ENCODE measurements at places on chromosomes 11 and 22.

GRCh38 chr11:43955381-43956118 lies 13.1 kb downstream of the C11orf96 start:
- DNase-seq, result no peak

DNA sequence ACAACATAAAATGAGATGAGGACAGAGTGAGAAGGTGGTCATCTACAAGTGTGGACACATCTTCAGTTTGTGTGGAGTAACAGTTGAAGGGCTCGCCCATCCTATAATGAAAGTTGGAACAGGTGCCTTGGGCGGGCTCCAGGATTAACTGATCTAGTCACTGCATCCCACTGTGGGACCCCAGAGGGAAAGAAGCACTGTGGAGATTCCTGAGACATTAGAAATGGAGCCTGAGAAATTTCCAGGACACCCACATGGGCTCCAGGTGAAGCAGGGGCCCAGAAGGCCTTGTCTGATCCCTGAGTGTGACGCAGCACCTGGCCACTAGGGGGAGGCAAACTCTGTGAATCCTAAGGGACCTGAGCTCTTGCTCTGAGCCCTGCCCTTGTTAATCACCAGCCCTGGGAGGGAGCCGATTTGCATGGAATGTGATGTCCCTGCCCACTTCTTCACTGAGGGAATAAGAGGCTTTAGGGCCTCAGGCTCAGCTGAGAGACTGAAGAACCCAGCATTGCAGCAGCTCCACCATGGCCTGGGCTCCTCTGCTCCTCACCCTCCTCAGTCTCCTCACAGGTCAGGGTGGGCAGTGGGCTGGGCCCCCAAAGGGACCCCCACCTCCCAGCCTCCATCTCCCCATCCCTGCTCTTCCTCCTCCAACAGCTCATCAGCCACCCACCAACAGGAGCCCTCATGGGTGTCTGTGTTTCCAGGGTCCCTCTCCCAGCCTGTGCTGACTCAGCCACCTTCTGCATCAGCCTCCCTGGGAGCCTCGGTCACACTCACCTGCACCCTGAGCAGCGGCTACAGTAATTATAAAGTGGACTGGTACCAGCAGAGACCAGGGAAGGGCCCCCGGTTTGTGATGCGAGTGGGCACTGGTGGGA lies 98.4 kb downstream of the VPREB1 start:
- peak; percentile 61 for DNase-seq

DNA sequence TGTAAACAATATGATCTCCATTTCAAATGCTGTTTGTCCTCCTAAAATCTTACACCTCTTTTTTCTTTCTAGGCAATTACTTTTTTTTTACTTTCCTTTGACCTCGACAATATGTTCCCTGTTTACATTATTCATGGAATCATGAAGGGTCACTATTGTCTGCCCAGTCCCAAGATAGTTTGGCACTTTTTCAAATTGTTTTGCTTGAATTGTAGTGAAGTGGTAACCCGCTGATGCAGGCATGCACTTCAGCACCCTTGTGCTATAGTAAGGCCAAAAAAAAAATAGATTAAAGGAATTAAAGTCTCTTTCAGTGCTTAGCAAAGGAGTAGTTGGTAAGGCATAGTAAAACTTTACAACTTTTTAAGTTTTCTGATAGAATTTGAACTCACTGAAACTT lies 90.9 kb downstream of the PAX6 start:
- no peak for DNase-seq

DNA sequence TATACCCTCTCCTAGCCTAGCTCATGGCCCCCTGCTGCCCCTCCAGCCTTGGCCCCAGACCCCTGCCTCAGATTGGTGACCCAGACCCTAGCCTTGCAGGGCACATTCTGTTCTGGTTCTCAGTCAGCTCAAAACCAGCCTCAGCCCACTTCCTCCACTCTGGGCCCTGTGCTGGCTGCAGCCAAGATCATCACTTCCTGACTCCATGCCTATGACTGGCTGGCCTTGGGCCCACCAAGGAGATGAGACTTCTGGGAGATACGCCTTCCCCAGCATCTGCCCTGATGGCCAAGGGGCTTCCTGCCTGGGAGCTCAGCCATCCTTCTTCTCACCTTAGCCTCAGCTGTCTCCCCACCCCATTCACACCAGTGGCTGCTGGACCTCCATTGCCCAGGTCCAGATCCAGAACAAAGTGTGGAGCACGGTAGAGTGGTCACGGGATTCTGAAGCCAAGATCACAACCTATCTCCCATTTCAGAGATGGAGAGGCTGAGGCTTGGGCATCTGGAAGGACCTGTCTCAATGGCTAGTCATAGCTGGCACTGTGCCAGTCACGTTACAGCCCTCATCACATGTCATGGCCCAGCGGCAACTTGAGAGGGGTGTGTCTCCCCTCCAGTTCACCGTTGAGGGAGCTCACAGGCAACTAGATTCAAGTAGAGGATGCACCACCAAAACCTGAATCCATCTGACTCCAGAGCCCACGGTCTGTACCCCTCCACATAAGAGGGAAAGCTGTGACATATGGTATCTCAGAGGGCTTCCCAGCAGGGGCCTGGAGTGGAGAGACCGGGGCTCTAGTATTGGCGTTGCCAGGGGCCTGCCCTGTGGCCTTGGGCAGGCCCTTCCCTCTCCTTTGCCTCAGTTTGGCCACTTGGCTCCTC lies 43.0 kb upstream of the KLHL35 start:
- no peak for DNase-seq

DNA sequence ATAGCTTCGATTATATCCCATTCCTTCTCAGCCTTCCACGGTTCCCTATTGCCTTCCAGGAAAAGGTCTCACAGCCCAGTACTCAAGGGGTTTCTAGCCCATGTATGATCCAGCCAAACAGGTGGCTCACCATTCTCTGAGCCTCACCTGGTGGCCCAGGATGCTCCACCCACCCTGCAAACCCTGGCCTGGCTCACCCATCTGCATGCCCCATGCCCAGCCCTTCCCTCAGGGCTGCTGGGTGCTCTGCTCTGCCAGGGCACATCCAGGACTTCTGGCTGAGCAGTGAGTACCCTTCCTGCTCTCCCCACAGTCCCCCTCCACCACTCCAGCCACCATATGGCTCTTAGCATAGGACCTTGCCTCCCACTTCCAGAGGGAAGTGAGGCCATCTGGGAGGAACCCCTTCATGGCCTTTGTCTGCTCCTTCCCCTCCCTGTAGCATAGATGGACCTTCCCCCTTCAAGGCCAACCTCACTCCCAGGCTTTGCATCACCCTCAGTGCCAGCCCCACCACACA lies 5.8 kb upstream of the RCOR2 start:
- DNase-seq, result no peak

GRCh38 chr11:8699903-8700302 lies 17.3 kb downstream of the RPL27A start:
- no peak for DNase-seq

DNA sequence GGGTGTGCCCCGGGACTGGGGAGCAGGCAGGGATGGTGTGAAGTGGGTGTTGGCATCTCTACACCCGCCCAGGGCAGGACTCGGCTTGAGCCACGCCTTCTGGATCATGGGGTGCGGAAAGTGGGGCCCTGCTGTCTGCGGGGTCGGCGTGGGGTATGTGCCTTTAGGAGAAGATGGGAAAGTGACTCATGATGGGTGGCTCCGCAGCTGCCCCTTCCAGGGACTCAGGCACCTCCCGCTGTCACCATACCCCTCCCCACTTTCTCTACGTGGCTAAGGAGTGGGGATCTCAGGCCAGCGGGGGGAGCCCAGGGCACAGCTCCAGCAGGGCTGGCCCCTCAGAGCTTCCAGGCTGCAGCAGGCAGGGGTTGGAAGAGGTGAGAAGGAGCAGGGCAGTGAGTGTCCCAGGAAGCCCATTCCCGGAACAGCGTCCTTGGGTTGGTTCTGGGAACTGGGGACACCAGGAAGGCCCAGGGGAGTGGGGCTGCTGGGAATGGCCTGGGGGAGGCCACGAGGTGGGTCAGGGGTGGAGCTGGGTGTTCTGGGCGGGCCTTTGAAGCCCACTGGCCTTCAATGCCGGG lies 102.9 kb upstream of the FGF3 start:
- no peak for DNase-seq

GRCh38 chr11:85798361-85798760 lies 12.6 kb downstream of the SYTL2 start:
- no peak for DNase-seq

DNA sequence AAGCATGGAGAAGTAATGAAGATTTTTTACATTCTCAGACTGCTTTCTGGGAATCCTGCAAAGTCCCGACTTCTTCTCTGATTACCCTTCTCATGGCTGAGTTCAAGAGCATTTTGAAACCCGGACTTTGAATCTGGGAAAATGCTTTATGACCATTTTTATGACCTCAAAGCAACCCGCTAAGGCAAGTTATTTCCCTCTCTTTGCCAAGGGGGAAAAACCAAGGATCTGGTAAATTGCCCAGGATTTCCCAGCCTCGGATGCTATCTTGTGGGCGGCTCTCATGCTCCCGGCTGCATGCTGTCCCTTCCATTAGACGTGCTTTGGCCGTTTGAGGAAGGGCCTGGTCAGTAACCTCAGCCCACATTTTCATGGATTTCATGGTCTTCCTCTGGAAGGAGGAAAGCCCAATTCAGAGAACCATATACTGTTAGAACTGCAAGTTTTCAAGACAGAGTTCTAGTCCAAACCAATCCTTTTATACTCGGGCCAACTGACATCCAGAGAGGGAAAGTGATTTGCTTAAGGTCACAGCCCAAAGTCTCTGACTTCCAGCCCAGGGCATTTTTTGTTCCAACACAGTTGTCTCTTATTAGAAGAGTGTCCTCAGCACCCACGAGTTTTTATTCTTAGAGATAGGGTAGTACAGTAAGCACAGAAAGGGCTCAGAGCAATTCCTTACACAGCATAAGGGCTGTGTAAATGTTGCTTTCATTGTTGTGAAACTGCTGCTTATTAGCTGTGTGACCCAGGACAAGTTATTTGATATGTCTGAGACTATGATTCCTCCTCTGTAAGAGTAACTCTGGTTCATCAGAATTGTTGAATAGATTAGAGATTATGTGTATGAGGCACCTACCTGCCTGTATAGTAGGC lies 77.4 kb downstream of the NAV2 start:
- DNase-seq, result no peak

GRCh38 chr11:115298300-115299012 lies 205.8 kb downstream of the CADM1 start:
- DNase-seq, result no peak

GRCh38 chr22:18101536-18101935 lies 9.1 kb upstream of the TUBA8 start:
- DNase-seq, result no peak

- DNase-seq, result no peak
These were observed 90.4 kb upstream of the PARVA start for GRCh38 chr11:12287009-12287373.

GRCh38 chr11:101128571-101129202 lies 926 bp downstream of the PGR start:
- DNase-seq, result no peak

- DNase-seq, result no peak
These were observed 20.1 kb downstream of the ADA2 start for GRCh38 chr22:17199003-17199731.

GRCh38 chr22:27748751-27749191 lies 52.8 kb downstream of the MN1 start:
- DNase-seq, result no peak

DNA sequence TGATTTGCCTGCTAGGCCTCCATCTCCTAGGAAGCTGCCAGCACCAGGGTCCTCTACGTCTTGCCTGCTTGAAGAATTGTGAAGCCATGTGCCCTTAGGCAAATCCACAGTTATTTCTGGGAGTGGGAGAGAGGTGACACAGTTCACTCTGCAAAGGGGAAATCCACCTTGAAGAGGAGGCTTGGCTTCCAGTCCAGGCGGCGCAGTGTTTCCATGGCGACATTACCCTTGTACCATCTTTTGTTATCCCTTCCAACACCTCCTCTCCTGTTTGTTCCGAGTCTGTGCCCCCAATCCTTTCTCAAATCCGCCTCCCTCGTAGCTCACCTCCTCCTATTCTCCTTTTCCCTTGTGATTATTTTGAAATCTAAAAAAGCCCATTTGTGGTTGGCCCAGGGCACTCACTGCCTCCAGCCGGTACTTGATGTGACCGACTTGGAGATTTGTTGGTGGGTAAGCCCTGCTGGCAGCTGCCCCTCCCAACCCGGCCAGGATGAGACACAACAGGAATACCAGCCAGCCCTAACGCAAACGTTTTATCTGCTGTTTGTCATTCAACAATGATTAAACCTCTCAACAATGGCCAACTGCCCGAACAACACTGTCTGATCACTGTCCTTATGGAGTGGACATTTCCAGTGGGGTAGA lies 18.4 kb downstream of the SYT13 start:
- DNase-seq, result no peak

DNA sequence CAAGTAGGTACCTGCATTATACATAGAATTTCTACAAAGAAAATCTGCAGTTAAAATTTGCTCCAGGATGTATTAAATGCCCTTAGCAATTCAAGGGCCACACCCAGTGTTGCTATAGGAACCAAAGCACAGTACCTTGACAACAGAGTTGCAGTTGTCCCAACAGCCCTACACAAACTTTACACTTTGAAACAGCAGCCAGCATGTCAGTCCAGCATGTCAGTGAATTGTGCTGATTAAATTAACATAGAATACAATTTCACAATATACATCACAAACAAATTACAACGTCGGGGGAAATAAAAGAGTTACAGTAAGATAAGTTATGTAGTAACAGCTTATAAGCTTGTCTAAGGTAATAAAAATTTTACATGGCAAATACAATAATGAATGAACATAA lies 389.2 kb downstream of the SOX6 start:
- no peak for DNase-seq

GRCh38 chr11:58625826-58626460 lies 3.5 kb downstream of the CNTF start:
- no peak for DNase-seq

DNA sequence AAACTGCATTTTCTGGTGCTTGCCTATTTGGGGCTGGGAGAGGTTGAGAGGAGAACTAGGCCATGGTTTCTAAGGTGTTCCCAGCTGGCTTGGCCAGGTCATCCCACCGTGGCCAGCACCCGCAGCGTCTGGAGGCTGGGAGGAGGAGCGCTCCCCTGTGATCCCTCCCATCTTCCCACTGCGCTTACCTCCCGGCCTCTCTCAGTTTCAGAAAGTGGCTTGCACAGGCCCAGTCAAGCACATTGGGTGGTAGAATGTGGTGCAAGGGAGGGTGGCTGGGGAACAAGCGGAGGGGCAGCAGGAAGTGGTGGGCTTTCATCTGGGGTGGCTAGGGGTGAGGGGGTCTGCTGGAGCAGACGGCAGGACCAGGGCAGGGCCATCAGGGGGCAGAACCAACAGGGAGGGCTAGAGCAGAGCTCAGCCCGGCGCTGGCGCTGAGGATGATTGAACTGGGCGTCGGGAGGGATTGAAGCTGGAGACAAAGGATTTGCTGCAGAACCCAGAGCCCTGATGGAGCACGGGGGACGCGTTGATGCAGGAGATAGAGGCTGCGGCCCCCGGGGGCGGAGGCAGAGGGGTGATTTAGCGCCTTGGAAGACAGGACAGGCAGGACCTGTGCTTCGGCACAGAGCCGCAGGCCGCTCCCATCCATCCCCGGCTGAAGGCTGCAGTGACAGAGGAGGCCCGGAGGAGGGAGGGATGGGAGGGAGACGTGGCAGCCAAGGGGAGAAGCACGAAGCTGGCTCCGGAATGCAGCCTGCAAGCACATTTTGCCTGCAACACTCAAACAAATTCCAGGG lies 76.0 kb downstream of the TRIM29 start:
- no peak for DNase-seq

- no peak for DNase-seq
These were observed 98.0 kb upstream of the OR5AK2 start for GRCh38 chr11:56890584-56891305.

- no peak for DNase-seq
These were observed 37.9 kb downstream of the PKNOX2 start for GRCh38 chr11:125202362-125202880.

GRCh38 chr11:118607401-118608359 lies at the start of gene PHLDB1:
Gene PHLDB1 (plus strand): TSS chr11:118607615. CDS start chr11:118613837, 6,222 bp downstream.
- DNase-seq, result no peak

- DNase-seq, result no peak
These were observed 59.2 kb downstream of the SYTL2 start for GRCh38 chr11:85751724-85752123.

Measured in stimulated activated CD4-positive, alpha-beta T cell treated with anti-CD3 and anti-CD28 coated beads, Interleukin-1b, Interleukin-23, amount 100 ng/mL, for 1 hour (primary cell).